Activated CD4-positive, alpha-beta T cell treated with anti-CD3 and anti-CD28 coated beads, Interleukin-2, amount 50 U/mL, for 16 hours (primary cell): ENCODE measurements at places on chromosomes 1 and 21.

- no peak for DNase-seq
Observed at GRCh38 chr21:10272216-10272615, 249.2 kb upstream of the TPTE start.

DNA sequence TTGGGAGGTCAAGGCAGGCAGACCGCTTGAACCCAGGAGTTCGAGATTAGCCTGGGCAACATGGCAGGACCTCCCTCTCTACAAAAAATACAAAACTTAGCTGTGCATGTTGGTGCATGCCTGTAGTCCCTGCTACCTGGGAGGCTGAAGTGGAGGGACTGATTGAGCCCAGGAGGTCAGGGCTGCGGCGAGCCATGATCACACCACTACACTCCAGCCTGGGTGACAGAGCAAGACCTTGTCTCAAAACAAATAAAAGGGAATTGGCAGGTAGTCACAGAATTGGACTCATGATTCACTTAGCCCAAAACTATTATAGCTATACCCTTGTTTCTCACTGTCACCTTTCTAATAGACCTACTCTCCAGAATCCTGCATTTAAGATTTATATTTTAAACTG lies 5.5 kb downstream of the TADA1 start:
- no peak for DNase-seq

DNA sequence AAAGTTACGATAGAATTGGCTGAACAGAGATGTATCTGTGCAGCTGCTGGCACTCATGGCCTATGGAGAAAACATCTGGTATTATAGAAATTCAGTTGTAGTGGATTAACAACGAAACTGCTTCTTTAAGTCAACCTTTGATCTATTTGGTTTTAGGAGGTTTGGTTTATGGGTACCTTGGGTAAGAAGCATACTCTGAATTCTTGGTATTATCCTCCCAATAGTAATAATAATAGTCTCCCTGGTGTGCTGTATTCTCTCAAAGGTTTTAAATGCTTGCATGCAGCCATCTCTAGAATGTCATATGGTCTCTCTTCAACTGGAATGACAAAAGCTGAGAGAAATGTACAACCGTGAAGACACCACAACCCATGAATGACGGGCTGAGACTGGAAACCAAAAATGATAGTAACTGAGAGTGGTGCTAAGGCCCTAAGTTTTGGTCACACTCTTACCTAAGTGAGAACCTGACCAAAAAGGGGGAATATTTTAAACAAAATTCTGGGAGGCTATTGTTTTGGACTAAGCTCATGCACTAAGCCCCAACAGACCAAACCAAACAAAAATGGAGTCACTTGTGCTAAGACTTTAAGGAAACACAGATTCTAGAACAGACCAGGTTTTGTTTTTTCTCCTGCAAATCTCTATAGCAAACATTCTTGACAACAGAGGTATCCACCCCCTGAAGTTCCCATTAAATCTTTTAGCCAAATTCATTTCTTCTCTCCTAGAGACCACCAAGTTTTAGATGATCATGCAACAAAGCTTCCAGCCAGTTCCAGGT lies 17.6 kb upstream of the TMEM61 start:
- DNase-seq = peak; percentile 40

- DNase-seq = no peak
Observed at GRCh38 chr1:18668750-18669404, 38.2 kb downstream of the PAX7 start.

DNA sequence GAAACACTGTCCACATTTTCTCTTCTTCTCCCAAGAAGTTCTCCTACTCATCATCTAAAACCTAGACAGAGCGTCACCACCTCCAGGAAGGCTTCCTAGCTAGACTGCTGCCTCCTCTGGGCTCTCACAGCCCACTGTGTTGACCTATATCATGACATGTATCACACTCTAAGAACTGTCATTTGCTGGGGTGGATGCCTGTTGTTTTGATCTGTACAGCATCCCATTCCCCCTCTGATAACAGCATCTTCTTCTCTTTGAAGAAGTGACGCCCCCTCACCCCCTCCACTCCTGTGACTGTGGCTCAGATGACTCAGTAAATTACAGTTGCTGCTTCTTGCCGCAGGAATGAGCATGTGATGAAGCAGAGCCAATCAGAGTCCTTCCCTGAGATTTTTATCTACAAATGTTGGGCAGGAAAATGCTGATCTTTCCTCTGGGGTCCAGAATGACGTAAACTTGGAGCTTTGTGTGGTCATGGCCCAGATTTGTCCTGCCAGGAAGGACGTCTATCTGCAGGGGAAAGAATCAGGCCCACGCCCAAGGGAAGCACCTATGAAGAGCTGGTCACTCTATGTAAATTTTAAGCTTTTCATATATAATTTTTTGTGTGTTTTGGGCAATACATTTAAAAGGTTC lies 28.0 kb upstream of the FOXO6 start:
- DNase-seq = peak; percentile 48

- no peak for DNase-seq
Observed at GRCh38 chr1:21239221-21239620, 51.0 kb downstream of the ECE1 start.

DNA sequence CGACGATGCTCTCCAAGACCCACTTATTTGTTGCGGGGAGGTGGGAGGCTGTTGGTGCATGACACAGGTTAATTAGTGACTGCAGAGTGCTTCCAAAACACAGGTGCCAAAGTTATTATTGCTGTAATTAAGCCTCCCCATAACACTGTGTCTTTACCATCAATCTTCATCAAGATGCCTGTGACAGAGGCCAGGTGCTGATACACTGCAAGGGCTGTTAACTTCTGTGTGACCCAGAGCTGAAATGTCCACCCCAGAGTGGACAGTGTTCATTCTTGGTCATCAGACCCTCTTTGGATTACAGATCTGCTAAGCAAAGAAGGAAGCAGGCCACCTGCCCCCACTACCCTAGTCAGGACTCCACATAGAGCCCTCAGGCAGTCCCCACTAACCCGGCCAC lies 55.5 kb downstream of the CAPN8 start:
- DNase-seq = no peak

DNA sequence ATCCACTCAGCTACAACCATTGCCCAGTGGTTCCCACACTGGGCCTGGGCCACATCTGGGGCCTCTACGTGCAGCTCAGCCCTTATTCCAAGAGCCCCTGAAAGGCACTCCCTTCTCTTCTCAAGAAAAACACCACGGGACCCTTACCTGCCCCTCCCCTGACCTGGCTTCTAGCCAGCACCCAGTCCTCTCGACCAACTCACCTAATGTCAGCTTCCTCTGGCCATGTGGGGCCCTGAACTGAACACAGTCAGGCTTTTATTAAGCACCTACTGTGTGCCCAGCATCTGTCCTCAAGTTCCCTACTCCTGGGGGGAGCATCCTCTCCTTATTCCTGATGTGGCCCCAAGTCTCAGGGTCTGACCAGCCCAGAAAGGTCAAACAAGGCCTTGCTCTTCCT lies 208.4 kb downstream of the MATN1 start:
- no peak for DNase-seq

- no peak for DNase-seq
Observed at GRCh38 chr21:38388647-38389353, 109.5 kb downstream of the ERG start.

- DNase-seq = no peak
Observed at GRCh38 chr1:21628798-21629393, 40.3 kb downstream of the RAP1GAP start.

GRCh38 chr1:11214698-11215380 lies 25.7 kb downstream of the ANGPTL7 start:
- no peak for DNase-seq

GRCh38 chr1:6800745-6801144 lies 15.5 kb downstream of the CAMTA1 start:
- no peak for DNase-seq

DNA sequence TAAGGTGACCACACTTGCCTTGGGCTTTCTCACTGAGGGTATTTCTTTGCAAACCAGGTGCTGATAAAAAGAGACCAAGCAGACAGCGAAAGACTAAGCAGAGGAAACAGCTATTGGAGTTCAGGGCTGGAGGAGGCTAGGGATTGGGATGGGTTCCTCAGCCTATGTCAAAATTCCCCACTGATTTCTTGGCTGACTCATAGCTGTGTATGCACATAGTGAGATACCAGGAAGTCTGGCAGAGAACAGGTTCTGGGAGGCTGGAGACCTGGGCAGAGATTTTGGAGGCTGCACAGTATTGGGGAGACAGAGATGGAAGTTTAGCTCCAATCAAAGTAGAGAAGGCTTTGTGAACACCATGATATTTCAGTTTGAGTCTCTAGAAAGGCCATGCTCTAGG lies 25.3 kb downstream of the YARS1 start:
- no peak for DNase-seq

DNA sequence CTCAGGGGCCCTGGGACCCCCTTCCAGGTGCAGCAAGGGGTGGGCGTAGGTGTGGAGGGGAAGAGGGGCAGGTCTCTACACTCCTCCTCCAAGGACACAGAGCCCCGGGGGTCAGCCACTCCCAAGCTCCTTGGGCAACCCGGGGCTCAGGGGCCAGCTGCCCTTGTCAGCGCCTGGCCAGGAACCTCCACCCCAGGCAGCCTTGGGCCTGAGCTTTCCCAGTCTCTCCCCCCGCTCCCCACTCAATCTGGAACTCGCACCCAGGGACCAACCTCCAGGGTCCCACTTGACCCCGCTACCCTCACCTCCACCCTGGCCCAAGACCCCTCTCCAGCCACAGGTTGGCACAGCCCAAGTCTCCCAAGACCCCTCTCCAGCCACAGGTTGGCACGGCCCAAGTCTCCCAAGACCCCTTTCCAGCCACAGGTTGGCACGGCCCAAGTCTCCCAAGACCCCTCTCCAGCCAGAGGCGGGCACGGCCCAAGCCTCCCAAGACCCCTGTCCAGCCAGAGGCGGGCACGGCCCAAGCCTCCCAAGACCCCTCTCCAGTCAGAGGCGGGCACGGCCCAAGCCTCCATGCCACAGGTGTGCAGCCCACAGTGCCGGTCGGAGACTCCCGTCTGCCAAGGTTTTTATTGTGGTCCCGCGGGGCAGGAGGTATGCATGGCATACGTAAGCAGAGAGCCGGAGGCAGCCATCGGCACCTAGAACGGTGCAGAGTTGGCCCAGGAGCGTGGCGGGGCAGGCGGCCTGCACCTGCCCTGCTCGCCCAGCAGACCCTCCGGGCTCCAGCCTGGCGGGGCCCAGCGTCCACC lies 3.0 kb downstream of the TNFRSF4 start:
- DNase-seq = no peak

GRCh38 chr1:88571506-88571905 lies 112.6 kb upstream of the PKN2 start:
- no peak for DNase-seq

DNA sequence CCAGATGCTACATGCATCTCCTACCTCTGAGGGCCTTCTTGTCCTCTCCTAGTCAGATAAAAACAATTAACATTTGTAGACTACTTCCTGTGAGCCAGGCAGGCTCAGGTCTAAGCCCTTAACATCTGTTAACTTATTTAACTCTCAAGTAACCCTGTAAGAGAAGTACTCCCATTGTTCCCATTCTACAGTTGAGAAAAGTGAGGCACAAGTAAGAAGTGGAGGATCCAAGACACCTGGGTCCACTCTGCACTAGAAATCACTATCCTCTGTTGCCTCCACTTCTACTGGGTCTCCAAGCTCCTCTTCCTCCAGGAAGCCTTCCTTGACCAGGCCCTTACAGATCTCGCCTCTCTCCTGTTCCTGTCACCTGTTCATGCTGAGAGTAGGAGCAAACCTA lies 9.7 kb downstream of the C1orf216 start:
- no peak for DNase-seq

DNA sequence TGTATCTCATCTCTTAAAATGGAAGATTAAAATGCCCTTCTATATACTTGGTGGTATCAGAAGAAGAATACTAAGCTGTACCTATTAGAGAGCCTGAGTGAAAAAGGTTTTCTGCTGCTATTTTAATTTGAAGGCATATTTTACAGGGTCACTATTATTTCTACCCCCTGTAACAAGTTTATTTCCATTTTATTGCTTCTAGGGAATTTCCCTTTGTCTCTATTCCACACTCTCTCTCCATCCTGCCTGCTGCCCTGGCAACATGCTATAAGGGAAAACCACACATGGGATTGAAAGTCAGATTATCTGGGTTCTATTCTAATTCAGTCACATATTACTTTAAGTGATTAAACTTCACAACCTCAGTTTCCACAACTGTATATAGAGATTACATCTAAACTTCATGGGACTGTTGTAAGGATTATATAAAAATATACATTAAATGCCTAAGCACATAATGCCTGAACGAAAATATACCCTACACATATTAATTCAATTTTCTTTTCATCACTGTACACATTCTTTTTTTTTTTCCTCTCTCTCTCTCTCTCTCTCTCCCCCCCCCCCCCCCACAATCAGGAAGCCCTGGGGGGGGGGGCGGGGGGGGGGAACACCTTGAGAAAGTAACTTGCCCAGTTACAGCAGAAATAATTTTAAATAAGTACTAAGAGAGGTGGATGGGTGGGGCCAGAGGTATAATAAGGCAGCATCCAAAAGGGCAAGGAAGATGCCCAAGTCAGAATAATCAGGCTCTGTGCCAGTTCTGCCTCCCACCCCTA lies 51.5 kb downstream of the LUZP1 start:
- DNase-seq = no peak

GRCh38 chr1:75233302-75233929 lies 99.2 kb downstream of the LHX8 start:
- peak; percentile 35 for DNase-seq

DNA sequence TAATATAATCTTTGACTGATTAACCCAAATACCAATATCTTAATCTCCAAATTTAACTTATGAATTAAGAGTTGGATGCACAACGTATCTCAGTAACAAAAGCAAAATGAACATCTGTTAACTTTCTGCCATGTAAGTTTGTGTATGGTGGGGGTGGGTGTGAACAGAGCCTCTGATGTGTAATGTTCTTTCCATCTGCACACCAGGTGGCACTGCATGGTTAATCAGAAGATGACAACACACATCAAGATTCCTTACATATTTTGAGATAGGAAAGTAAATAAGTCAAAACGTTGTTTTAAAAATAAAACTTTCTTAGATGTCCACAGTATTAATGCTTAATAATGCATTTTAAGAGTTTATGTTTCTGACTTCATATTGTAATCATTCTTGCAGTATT lies 251.9 kb downstream of the DPYD start:
- DNase-seq = no peak

DNA sequence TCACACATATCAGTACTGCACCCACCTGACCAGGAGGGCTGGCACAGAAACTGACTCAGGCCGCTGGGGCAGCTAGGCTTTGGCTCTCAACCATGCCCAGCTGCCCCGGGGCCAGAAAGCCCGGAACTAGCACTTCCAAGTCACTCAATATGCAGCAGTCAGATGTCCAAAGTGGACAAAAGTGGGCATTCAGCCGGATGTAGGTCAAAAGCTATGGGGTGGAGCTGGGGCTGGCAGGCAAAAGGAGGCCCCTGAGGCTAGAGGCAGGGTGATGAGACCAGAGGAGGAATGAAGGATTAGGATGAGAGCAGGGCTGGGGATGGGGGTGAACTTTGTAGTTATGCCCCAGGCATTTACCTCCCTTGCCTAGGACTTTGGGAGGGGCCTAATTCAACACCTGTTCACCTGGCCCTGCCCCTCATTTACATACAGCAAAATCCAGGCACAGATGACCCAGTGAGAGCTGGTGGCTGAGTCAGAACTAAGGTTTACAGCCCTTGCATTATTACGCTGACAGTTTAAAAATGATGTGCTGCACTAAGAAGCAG lies 30.7 kb upstream of the EDN2 start:
- no peak for DNase-seq
